ENCODE measurements at places on chromosomes 4 and X.

DNA sequence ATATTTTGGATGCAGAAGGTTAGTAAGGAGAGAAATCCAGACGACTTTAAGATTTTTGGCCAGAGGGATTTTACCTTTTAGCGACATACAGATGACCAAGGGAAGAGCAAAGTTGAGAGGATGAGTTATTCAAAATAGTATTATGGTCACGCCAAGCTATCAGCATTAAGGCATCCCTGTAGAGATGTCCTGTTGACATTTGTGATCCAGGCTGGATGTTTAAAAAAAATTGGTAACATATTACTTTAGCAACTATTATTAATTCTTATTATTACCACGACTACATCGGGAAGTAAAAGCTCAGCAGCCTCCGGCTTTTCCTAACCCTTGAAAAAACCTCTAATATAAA lies 562 bp upstream of the OSTC start:
- DNase-seq: no peak

GRCh38 chr4:156335721-156336120 lies 382.1 kb upstream of the CTSO start:
- DNase-seq: no peak

DNA sequence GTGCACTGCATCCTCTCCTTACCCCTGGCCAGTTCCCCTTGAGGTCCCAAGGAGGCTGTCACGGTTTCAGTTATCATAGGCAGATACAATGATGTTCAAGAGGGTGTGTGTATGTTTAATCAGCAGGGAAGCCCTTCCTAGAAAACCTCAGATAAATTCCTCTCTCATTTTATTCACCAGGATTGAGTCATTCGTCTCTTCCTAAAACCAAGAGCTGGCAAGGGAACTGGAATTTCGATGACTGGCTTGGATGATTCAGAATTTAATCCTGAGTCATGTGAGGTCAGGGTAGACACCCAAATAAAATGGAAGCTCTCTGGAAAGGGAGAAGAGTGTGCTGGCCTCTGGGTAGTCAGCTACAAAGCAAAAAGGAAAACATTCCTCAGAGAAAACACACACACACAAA lies 106.2 kb upstream of the RAPGEF2 start:
- no peak for DNase-seq

DNA sequence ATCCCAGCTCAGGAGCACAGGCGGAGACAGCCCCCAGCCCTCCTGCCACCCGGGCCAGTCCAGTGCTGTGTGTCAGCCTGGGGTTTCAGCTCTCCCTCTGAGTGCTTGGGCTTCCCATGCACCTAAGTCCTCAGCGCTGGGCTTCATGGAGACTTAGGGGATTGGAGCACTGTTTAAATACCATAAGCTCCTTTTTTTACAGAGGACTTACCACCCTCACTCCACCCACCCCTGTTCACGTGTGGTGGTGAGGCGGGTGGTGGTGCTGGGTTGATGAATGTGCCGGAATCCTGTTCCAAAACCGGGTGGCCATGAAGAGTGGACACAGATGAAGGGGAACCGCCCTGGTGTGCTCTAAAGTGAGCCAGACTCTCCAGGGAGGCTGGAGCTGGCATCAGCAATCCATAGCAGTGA lies 66.9 kb downstream of the PSAPL1 start:
- DNase-seq: no peak

DNA sequence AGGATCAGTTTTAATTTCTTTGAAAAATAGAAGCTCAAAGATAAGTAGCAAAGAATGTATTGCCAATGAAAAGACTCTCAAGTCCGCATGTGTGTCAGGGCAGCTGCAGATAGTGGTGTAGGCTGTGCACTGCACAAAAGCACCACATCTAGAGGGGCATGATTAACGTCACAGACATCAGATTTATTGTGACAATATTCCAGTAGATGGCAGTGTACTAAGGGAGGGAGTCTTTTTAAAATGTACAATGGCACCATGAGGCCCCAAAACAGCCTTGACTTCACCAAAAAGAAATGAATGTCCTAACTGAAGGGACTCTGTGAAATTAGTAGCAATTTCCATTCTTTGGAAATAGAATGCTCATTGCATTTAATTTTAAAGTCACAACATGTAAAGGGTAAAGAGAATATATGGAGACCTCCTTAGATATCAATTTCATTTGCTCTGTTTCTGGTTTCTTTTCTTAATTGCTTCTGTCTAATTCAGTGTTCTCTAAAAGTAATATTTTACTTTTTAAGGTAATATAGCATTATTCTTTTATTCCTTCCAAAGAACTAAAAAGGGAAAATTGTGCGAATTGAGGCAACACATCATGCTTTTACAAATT lies 98.4 kb downstream of the ZNF827 start:
- peak; percentile 4 for DNase-seq

DNA sequence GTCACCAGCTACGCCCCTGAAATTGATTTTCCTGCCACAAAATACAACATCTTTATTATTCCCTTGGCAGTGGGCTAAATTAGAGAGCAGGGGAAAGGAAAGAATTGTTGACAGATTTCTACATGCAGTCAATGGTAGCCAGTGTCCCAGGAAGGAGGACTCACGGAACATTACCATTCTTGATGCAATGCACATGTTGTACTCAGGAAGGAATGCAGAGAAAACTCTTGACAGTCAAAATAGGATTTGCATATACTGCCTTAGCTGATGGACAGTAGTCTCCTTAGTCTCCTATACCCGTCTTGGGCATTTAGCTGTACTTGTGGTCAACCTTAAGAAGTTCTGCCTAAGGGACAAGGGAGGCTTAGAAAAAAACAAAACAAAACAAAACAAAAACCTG lies 158.0 kb upstream of the GYPA start:
- no peak for DNase-seq

- no peak for DNase-seq
Observed at GRCh38 chr4:186953599-186954260, 230.1 kb upstream of the FAT1 start.

- DNase-seq: no peak
Observed at GRCh38 chr4:172892300-172892699, 276.3 kb upstream of the GALNT7 start.

- no peak for DNase-seq
Observed at GRCh38 chr4:162285753-162286152, 122.0 kb upstream of the FSTL5 start.

DNA sequence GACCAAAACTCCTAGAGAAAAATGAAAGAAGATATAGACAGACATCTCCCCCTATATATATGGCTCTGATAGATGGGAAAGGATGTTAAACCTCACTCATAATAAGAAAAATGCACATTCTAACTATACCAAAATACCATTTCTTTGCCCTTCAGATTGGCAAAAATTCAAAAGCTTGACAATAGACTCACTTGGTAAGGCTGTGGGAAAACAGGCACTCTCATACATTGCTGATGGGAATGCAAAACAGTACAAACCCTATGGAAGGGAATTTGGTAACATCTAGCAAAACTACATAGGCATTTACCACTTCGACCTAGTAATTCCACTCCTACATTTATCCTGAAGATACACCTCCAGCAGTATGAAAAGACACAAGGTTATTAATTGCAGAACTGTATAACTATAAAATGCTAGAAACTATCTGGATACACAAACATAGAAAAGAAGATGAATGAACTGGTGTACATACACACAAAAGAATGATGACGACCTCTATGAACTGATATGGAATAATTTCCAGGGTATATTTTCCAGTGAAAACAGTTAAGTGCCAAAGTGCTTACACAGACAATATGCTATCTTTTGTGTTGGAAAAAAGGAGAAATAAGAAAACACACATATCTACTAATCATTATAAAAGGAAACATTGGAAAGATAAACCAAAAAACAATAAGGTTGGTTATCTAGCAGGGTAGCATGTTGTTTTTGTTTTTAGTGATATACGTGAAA lies 48.5 kb downstream of the WDFY3 start:
- DNase-seq: no peak

- DNase-seq: no peak
Observed at GRCh38 chrX:24150898-24151297, 1.4 kb downstream of the ZFX start.

DNA sequence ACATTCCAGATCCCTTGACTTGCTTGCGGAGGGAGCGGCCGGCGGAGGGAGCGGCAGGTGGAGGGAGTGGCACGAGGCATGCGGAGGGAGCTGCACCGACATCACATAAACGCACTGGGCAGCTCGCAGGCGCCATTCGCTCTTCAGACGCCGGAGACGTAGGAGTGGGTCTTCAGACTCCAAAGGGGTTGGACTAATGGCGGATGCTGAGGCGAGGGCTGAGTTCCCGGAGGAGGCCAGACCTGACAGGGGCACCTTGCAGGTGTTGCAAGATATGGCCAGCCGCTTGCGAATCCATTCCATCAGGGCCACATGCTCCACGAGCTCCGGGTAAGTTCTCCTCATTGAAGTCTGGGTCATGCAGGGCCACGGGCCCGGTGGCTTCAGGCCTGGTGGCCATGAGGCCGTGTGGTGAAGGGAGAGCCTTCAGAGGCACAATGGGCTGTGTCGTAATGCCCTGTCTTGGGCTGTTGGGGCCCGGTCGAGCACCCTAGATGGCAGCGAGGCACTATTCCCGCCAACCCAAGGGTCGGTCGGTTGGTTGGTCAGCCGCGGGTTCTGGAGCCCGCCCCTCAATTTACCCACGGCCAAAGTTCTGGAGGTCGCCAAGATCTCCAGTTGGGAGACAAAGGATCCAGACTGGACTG lies at the start of gene TKTL1:
TSS of gene TKTL1 (plus strand) at position 132 of the 647 bp plus-strand sequence. CDS start at position 197, 65 bp downstream.
- DNase-seq: no peak

DNA sequence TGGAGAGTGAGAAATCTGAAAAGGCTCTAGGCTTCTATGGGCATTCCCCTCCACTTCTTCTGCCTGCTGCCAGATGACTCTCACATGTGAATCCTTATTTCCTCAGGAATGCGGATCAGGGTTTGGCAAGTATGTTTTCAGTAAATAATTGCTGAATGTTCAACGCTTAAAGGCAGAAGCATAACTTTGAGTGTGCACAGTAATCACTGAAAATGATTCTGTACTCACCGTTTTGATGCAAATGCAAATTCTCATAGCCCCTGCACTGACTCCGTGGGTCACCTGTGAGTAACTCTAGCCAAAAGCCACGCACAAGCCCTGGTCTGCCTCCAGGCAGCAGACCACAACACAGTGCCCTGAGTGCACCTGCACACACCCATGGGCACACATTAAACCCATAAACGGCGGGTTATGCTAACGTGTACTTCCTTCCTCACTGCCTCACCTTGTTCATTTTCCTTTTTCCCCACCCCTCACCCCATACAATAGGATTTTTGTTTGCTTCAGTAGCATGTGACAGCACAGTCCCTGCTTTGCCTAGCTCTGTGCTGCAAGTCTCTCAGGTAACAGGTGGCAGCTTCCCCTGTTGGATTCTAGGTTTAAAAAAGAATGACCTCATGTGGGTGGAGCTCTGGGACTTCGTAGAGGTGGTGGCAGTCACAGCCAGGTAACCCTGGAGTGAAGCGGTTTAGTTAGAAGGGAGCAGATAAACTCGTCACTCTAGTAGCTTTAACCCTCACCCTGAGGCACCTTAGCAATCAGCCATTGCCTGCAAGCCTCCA lies at the start of gene ARHGEF38:
TSS of gene ARHGEF38 (plus strand) at position 656 of the 782 bp plus-strand sequence. CDS start 146 bp downstream, outside the sequence.
- DNase-seq: no peak

DNA sequence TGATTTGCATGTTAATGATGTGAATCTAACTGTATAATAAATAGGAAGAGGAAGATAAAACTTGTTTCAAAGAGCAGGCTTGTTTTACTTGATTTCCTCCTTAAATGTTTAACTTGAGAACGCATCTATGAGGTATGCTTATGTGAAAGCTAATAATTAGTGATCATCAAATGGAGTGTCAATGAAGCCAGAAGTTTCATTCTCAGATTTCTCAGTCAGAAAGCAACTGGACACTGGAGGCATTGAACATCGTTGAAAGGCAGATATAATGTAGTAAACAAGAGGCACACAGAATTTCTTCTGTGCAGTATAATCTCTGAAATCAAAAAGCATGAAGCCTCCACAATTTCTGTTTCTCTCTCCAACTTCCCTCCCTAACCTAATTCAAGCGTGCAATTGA lies 672.9 kb downstream of the ADGRL3 start:
- DNase-seq: no peak

DNA sequence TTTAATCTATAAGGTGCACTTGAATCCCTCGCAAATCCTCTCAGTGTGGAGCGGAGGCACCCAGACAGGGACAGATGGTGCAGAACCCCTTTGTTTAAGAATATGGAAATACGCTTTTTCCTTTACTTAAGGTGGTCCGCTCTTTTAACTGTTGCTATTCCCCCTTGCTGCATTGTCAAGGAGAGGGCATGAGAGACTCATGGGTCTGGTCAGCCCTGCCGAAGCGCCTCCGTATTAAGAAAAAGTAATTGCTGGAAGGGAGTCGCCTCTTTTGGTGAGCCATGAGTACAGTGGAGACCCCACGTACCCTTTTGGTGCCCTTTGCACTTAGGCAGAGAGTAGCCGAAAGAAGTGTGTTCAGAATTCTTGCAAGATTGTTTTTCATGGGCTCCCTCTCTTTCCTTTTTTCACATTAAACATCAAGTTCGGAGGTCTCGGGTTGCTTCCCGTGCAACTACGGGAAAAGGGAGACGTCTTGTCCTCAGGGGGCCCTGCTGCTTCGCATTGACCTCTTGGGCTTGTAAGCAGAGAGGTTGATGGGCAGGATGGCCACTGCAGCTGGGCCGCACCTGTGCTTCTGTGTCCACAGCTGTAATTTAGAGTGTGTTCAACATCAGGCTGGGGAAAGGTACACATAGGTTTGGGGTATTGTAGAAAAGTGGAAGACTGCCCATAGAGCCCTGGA lies 109.6 kb downstream of the SPRY1 start:
- no peak for DNase-seq

GRCh38 chr4:164617426-164617825 lies 136.5 kb upstream of the SMIM31 start:
- no peak for DNase-seq

DNA sequence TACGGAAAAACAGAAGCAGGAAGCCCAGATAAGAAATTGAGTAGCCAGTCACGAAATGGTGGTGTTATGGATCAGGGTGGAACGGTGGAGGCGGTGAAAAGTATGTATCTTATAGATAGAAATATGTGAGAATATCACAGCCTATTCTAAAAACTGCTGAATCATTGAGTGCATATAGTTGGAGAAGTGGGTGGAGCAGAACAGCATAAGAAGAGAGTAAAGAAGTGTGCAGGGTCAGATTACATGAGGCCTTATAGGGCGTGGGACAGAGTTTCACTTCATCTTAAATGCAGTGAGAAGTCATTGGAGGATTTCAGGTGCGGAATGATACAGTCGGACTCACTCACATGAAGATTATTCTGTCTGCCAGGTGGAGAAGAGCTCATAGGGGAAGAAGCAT lies 293.1 kb downstream of the TRIML1 start:
- no peak for DNase-seq

All from NCI-H1105 (cell line).